ENCODE measurements at places on chromosomes 16 and 17.

- no peak for DNase-seq
Measured at GRCh38 chr17:79097226-79098055, 22.8 kb downstream of the ENGASE start.

- DNase-seq: no peak
Measured at GRCh38 chr17:77521076-77521475, 380.3 kb downstream of the SEC14L1 start.

DNA sequence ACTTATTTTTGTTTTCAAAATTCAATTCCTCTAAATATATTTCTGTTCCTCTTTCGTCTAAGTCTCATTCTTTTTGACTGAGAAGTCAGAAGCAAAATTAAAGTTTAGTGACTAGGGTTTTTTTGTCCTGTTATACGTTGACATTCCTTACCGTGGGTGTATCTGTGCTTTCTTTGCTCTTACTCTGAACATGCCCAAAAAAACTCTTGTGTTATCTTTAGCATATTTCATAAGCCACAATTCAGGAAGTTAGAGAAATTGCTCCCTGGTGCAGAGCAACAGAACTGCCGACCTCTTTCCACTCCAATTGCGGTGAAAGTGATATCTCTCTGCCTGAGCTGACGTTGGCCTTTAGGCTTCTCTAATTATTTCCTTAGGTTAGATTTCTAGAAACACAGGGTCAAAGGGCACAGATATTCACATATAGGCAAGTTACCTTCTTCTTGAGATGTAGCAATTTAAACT lies 65.7 kb downstream of the CENPV start:
- peak; percentile 54 for DNase-seq

DNA sequence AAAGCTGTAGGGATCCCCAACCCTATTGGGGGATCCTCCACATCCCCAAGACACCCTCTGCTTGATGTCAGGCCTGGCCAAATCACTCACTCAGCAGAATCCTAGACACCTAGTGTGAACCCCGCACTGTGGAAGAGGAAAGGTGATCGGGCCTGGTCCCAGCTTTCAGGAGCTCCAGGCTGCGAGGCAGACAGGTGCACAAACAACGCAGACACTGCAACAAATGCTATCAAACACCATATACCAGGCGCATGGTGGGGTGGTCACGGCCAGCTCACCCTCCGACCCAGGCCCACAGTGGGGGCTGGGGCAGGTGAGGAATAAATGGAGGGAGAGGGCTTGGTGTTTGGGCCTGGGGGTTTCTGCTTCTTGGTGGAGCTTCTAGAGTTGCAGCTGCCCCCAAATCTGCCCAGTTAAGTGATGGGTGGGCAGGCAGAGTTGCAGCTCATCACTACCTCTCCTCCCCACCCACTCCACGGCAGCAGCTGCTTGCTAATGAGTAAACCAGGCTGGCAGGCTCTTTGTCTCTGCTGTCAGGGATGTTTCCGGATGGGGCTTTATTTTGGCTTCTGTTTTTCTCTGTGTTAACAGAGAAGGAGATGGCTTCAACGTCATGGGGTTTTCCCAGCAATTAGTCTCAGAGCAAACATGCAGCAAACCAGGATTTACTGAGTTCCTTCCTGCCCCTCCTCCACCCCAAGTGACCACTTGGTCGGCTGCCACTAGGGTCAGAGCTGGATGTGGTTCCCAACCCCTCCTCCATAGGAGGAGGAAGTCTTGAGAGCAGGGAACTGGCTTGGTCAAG lies 46.6 kb downstream of the PECAM1 start:
- no peak for DNase-seq

GRCh38 chr17:38798614-38799500 lies 499 bp downstream of the PIP4K2B start:
- no peak for DNase-seq

DNA sequence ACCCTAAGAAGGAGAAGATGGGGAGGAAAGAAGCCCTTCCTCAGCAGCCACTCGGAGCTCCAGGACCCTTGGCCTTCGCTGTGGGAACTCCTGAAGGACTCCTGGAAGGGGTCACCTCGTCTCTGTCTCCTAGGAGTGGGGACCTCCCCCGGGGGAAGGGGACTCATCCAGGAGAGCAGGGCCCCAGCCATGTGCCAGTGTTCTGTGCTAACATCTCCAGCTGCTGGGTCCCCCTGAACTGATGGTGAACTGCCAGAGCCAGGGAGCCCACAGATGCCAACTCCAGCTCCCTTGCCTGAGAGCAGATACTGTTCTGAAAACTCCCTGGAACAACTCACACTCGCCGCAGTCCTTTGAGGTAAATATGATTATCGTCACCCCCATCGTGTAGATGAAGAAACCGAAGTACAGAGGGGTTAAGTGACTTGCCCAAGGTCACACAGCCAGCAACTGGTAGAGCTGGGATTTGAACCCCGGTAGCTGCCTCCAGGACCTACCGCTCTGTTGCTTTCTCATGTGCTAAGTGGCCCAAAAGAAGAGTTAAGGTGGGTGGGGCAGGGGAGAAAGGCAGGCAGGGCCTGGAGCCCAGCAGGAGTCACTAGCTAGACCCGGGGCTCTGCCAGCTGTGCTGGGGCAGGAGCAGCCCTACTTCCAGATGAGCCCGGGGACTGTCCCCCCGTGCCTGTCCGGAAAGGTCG lies 10.5 kb downstream of the TIMM22 start:
- DNase-seq: no peak

DNA sequence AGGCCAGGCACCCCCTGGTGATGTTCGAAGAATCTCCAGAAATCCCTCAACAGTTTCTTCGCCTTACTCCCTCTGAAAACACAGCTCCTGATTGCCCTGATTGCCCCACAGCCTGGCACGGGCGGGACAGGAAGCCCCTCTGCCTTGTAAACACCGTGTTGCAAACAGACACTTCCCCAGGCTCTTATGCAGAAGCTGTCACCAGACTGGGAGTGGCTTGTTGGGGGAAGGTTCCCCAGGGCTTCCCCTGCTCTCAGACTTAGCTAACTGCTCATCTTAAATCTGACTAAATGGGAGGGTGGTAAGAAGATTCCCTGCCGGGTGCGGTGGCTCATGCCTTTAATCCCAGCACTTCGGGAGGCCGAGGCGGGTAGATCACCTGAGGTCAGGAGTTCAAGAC lies 11.2 kb downstream of the PIK3R5 start:
- no peak for DNase-seq

DNA sequence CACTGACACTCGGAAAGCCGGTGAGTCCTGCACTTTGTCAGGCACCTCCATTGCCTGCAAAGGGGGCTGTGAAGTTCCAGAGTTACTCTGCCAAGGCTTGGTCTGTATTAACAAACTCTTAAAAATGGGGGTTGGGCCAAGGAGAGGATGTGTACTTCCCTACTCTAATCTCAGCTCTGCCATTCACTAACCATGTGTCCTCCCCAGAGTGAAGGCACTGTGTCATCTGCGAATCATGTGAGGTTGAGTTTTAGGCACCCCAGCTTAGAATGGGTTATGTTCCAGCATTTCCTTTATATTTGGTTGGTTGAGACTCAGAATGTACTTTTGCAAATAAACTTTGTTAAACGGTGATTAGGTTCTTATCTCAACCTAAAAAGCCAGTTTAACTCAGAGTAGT lies 24.9 kb downstream of the ERCC4 start:
- DNase-seq: no peak

GRCh38 chr16:5065813-5066212 lies at the start of gene C16orf89:
C16orf89 (minus strand) TSS chr16:5065956; CDS start chr16:5065908, 48 bp downstream.
- DNase-seq: no peak

DNA sequence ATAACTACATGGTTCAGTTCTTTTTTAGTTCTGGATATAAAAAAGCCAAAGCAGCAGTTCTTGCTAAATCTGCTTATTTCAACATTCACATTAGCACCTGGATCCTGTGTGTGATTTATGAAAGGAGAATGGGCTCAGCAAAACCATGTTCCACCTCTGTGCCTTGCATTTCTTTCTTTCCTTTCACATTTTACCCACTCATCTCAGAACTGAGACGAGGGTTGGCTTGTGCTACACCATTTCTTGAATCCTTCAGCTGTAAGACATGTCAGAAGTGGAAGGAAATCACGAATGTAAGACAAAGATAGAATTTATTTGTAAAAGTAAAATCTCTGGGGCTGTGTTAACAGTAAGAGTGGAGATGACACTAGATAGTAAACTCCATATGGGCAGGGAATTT lies 1.2 kb upstream of the UTP6 start:
- no peak for DNase-seq

- DNase-seq: no peak
Measured at GRCh38 chr17:30557916-30558685, 80.9 kb downstream of the GOSR1 start.

DNA sequence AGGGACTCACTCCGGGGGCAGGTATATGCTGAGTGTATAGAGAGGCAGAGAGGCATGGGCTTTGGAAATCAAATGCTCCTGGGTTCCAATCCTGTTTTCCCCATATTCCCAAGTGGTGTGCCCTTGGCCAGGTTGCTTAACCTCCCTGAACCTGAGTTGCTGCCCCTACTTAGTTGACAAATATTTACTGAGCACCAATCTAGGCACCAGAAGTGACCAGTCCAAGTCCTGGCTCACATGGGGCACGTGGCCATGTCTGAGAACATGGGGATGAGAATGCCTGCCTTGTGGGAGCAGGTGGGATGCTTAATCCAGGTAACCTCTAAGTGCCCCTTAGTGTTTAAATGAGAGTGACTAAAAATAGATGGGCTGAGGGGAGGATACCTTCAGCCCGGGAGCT lies 4.2 kb downstream of the SOCS3 start:
- no peak for DNase-seq

- no peak for DNase-seq
Measured at GRCh38 chr16:78228704-78229103, 129.2 kb downstream of the WWOX start.

DNA sequence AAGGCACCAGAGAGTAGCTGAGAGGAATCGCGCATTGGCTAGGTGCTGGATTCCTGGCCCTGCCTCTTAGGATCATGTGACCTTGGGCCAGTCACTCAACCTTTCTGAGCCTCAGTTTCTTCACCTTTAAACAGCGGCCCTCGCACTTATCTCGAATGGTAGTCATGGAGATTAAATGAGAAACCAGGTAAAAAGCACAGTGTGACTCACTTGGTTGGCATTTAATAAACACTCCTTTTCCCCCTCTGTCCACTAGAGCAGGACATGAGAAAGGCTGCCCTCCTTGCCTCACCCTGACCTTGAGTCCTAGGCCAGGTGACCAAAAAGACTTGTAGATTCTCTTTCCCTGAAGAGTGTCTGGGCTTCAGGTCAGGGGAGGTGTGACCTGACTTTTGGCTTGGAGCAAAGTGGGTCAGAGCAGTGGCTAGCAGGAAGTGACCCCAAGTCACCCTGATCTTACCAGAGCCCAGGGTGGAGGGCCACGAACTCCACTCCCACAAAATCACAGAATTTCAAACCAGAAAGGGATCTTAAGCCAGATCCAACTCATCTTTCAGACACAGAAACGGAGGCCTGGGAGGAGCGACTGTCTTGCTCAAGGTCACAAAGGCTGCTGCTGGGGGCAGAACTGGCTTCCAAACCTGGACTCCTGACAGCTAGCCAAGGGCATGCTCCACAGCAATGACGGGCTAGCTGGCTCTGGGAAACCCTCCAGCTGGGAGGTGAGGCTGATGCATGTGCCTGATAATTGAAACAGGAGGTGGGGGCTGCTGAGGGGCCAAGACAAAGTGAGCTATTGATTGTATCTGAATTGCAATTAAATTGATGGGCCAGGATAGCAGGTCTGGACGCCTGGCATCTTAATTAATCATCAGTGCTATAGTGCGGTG lies 65.2 kb downstream of the PIPOX start:
- no peak for DNase-seq

- DNase-seq: no peak
Measured at GRCh38 chr16:76518781-76519180, 241.6 kb downstream of the CNTNAP4 start.

DNA sequence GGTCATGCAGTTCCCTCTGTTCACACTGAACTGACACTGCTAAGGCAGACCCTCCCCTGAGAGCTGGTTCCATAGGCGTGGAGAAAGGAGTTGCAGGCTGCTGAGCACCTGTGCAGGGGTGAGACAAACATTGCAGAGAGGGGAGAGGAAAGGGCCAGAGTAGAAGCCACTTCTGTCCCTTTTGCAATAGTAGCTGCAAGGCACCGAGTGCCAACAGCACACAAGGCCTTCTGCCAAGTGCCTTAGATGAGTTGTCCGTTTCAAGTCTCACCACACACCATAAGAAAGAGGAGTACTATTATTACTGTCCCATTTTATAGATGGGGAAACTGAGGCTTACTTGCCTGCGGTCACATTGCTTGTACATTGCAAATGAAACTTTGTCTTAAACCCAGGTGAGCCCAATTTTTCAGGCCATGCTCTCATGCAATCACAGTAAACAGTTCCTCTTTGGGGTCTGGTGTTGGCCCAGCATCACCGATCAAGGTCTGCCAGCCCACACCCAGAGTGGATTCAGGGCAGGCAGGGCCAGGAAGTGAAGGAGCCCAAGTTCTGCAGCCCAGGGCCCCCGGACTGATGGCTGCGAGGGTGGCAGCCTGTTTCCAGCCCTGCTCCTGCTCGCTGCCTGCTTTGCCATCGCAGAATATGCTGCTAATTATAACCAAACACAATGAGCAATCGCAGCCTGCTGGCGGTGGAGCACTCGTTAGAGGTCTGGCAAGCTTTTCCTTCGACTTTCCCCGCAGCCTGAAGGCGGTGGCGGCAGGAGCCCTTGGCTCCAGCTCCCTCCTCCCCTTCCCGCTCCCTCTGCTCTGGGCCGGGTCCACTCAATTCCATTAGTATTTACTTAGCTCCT lies 36.8 kb upstream of the DYNLL2 start:
- peak; percentile 1 for DNase-seq

GRCh38 chr17:63445571-63445953 lies 544 bp downstream of the CYB561 start:
- no peak for DNase-seq

GRCh38 chr17:82287868-82288801 lies 14.6 kb upstream of the CSNK1D start:
- DNase-seq: no peak

GRCh38 chr16:12587170-12587569 lies 216.5 kb downstream of the CPPED1 start:
- no peak for DNase-seq

DNA sequence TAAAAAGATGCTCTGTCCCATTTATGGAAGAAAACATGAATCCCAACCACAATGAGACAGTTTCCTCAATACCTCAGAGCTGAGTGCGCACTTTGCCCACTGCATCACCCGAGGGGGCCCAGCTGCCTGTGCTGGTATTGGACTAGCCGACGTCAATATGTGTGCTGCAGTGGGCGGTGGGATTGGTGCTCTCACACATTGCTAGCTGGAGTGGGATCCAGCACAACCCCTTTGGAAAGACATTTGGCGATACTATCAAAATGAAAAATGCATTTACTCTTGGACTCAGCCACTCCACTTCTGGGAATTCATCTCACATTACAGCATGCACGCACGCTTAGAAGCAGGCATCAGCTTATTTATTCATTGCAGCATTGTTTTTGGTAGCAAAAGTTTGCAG lies 289.2 kb upstream of the FOXF1 start:
- peak; percentile 21 for DNase-seq

DNA sequence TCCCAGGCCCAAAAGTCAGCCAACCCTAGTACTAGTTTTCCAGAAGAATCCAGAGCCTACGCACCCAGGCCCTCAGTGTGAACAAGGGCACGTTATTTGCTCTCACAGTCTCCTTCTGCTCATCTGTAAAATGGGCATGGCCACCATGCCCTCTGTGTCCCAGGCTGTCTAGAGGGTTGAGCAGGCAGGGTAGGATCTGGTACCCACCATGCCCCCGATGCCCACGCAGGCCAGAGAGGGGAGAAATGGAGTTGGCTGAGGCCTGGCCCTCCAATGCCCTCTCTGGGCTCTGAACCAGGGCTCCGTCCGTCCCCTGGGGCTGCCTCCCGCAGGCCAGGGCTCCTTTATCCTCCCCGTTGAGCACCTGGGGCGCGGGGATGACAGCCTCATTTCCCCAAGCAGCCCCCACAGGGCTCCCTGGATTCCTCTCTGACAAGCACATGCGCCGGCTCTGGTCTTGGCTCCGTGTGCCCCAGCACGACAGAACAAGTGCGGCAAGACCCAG lies 9.1 kb upstream of the BAHCC1 start:
- no peak for DNase-seq

Data from fibroblast of skin of left quadriceps (primary cell).